ENCODE measurements at places on chromosomes 3 and 15. TPM values are rescaled to one million over a fixed set of nuclear protein-coding genes. Genes with fewer than 3 reads are reported as not detected.

PAQR5 gene
- total RNA-seq, result 5.3 TPM

LRRC34 gene
- not detected for total RNA-seq

QARS1 gene
- total RNA-seq, result 233 TPM

COL6A5 gene
- 0.17 TPM for total RNA-seq

ARHGAP31 gene
- total RNA-seq, result 14.4 TPM

IGSF11 gene
- not detected for total RNA-seq

NDN gene
- 4.0 TPM for total RNA-seq

RHOV gene
- total RNA-seq, result 0.43 TPM

CCDC54 gene
- not detected for total RNA-seq

C3orf22 gene
- total RNA-seq, result not detected

SERINC4 gene
- total RNA-seq, result 0.13 TPM

SPATA12 gene
- total RNA-seq, result 1.6 TPM

RETNLB gene
- not detected for total RNA-seq

HRH1 gene
- 16.7 TPM for total RNA-seq

CYP1A2 gene
- total RNA-seq, result not detected

FANCD2OS gene
- not detected for total RNA-seq

SAMMSON gene
- 0.43 TPM for total RNA-seq

MITF gene
- total RNA-seq, result 3.7 TPM

PML gene
- total RNA-seq, result 39.2 TPM

C3orf49 gene
- not detected for total RNA-seq

DPPA2 gene
- not detected for total RNA-seq

CEMIP gene
- total RNA-seq, result 1.7 TPM

TNFSF10 gene
- not detected for total RNA-seq

FBXO40 gene
- 0.05 TPM for total RNA-seq

RTP3 gene
- total RNA-seq, result not detected

ARL13B gene
- total RNA-seq, result 10.0 TPM

KIF15 gene
- 15.6 TPM for total RNA-seq

ARID3B gene
- total RNA-seq, result 3.5 TPM
